ENCODE measurements at places on chromosomes 2 and 18. TPM values are rescaled to one million over a fixed set of nuclear protein-coding genes. Genes with fewer than 3 reads are reported as not detected.

The CIB4 gene
- total RNA-seq, result not detected

The FAM228A gene
- total RNA-seq, result not detected

The RESP18 gene
- not detected for total RNA-seq

The GALR1 gene
- total RNA-seq, result not detected

The GAREM2 gene
- 7.9 TPM for total RNA-seq

The TRIM54 gene
- 0.47 TPM for total RNA-seq

The COL4A3 gene
- total RNA-seq, result not detected

The KRCC1 gene
- total RNA-seq, result 16.9 TPM

The CD8B2 gene
- 0.09 TPM for total RNA-seq

The LIMS3 gene
- total RNA-seq, result not detected

The CRYGC gene
- total RNA-seq, result not detected

The CYTIP gene
- total RNA-seq, result 321 TPM

The TMEM169 gene
- total RNA-seq, result 0.51 TPM

The CPO gene
- total RNA-seq, result not detected

The DPP4 gene
- total RNA-seq, result 65.4 TPM

The CCDC195 gene
- total RNA-seq, result not detected

The IL18RAP gene
- 15.0 TPM for total RNA-seq

The IRS1 gene
- 4.8 TPM for total RNA-seq

The PDE1A gene
- not detected for total RNA-seq

The MBD5 gene
- 24.6 TPM for total RNA-seq

The LCT gene
- 0.31 TPM for total RNA-seq

The TLX2 gene
- total RNA-seq, result 0.54 TPM

The UGT1A5 gene
- total RNA-seq, result not detected

The IL36A gene
- total RNA-seq, result 0.23 TPM

The DDX1 gene
- 116 TPM for total RNA-seq

The SP100 gene
- total RNA-seq, result 165 TPM

The TRABD2A gene
- 56.3 TPM for total RNA-seq

The CNGA3 gene
- total RNA-seq, result not detected

The C2orf42 gene
- total RNA-seq, result 19.6 TPM

The CDK15 gene
- total RNA-seq, result not detected

The SLC8A1 gene
- 3.4 TPM for total RNA-seq

The KCNIP3 gene
- total RNA-seq, result 0.28 TPM

The KRTCAP3 gene
- 4.6 TPM for total RNA-seq

The SPEG gene
- not detected for total RNA-seq

The MROH2A gene
- not detected for total RNA-seq

The AGBL5 gene
- total RNA-seq, result 14.1 TPM

The GRHL1 gene
- 1.2 TPM for total RNA-seq

The MYOM1 gene
- total RNA-seq, result 0.75 TPM

The CLIP4 gene
- 24.1 TPM for total RNA-seq

The SLC11A1 gene
- 0.19 TPM for total RNA-seq

The LOXHD1 gene
- not detected for total RNA-seq

The GDF7 gene
- 0.26 TPM for total RNA-seq

The RTP5 gene
- 0.07 TPM for total RNA-seq

The RNASEH1 gene
- 27.8 TPM for total RNA-seq

The ZNF804A gene
- total RNA-seq, result not detected

The HOXD1 gene
- total RNA-seq, result not detected

The CYP26B1 gene
- not detected for total RNA-seq

The MDH1B gene
- total RNA-seq, result 0.12 TPM

The OTX1 gene
- total RNA-seq, result not detected

The COL3A1 gene
- total RNA-seq, result 0.09 TPM

The DNAJC5G gene
- total RNA-seq, result not detected

Data from activated CD4-positive, alpha-beta T cell treated with anti-CD3 and anti-CD28 coated beads, Interleukin-2, amount 10 ng/mL, durations not matched to agents 24 days and 14 days (primary cell).